ENCODE measurements at places on chromosomes 13 and 19. TPM values are rescaled to one million over a fixed set of nuclear protein-coding genes. Genes with fewer than 3 reads are reported as not detected.

DNA sequence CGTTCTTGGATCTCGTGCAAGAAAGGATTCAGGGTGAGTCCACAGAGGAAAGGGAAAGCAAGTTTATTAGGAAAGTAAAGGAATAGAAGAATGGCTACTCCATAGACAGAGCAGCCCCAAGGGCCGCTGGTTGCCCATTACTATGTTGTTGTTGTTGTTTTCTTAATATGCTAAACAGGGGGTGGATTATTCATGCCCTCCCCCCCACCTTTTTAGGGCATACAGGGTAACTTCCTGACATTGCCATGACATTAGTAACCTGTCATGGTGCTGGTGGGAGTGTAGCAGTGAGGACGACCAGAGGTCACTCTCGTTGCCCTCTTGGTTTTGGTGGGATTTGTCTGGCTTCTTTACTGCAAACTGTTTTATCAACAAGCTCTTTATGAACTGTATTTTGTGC is 29.1 kb upstream of the PCDH9 start:
- H3K27ac ChIP-seq, result no peak overlapping the region
- no peak for DNase-seq
- H3K4me1 ChIP-seq, result no peaks in the 10 kb centered on the region
- no peak overlapping the region for H3K4me3 ChIP-seq
- H3K27me3 ChIP-seq, result no peaks in the 10 kb centered on the region
- no peaks in the 10 kb centered on the region for H3K36me3 ChIP-seq

The TMEM150B gene
- 3.1 TPM for total RNA-seq

DNA sequence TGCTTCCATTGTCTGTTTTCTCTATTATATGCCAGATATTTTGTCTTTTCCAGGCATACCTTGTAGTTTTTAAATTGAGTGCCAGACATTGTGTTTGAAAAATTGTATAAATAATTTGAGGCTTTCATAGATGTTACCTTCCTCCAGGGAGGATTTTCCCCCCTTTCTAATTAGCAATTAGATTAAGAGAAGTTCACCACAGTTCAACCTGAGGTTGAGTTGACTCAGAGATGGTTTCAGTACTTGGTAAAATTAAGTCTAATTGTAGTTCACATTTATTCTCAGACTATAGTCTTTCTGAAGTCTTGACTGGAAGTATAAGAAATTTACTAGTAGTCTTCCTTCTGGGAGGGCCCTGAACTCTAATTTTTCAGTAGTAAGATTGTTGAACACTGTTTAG is 104.1 kb upstream of the SCEL start:
- no peak overlapping the region for H3K4me3 ChIP-seq
- no peak for DNase-seq
- H3K4me1 ChIP-seq, result no peaks in the 10 kb centered on the region
- no peaks in the 10 kb centered on the region for H3K36me3 ChIP-seq
- no peaks in the 10 kb centered on the region for H3K27me3 ChIP-seq

DNA sequence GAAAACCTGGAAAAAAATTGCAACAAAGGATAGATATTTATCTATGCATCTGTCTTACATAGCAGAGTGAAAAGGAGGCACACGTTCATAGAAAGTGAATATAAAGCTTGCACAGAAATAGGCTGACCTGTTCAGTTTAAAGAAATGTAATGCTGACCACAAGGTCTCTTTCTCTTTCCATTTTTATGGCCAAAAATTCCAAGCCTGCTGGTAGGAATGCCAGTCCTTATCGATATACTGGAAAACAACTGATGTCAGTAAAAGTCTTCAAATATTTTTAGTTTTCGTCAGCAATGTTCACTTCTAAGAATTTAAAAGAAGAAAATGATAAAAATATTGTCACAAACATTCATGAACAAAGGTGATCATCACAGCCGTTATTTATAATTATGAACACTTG is 59.0 kb upstream of the MCF2L start:
- no peaks in the 10 kb centered on the region for H3K27me3 ChIP-seq
- no peaks in the 10 kb centered on the region for H3K36me3 ChIP-seq
- no peak overlapping the region for H3K4me3 ChIP-seq

The MAST1 gene
- total RNA-seq, result not detected

- no peaks in the 10 kb centered on the region for H3K27me3 ChIP-seq
- H3K27ac ChIP-seq, result peak overlapping the region; percentile 93
- DNase-seq, result no peak
- H3K4me1 ChIP-seq, result no peaks in the 10 kb centered on the region
- H3K4me3 ChIP-seq, result peak overlapping the region; percentile 96
Measured at GRCh38 chr19:31348481-31349159, 616 bp downstream of the TSHZ3 start.

The LIG1 gene
- 6.1 TPM for total RNA-seq

GRCh38 chr13:105598529-105598928 is 936.9 kb downstream of the EFNB2 start:
- H3K4me3 ChIP-seq, result no peak overlapping the region
- H3K36me3 ChIP-seq, result no peaks in the 10 kb centered on the region
- H3K4me1 ChIP-seq, result no peaks in the 10 kb centered on the region
- H3K27me3 ChIP-seq, result no peaks in the 10 kb centered on the region
- no peak for DNase-seq

The CDX2 gene
- total RNA-seq, result 0.33 TPM

DNA sequence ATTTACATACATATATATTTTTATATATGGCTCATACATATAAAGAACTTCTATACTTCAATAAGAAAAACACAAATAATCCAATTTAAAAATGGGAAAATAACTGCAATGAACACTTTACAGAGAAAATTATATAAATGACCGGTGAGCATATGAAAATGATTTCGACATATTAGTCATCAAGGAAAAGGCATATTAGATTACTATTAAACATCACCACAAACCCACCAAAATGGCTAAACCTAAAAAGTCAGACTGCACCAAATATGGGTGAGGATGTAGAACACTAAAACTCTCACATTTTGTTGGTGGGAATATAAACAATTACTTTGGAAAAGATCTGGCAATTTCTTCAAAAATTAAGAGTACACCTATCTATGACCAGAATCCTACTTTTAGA is 316.2 kb downstream of the ENOX1 start:
- H3K36me3 ChIP-seq, result no peaks in the 10 kb centered on the region
- no peak overlapping the region for H3K27ac ChIP-seq
- H3K4me1 ChIP-seq, result no peaks in the 10 kb centered on the region

DNA sequence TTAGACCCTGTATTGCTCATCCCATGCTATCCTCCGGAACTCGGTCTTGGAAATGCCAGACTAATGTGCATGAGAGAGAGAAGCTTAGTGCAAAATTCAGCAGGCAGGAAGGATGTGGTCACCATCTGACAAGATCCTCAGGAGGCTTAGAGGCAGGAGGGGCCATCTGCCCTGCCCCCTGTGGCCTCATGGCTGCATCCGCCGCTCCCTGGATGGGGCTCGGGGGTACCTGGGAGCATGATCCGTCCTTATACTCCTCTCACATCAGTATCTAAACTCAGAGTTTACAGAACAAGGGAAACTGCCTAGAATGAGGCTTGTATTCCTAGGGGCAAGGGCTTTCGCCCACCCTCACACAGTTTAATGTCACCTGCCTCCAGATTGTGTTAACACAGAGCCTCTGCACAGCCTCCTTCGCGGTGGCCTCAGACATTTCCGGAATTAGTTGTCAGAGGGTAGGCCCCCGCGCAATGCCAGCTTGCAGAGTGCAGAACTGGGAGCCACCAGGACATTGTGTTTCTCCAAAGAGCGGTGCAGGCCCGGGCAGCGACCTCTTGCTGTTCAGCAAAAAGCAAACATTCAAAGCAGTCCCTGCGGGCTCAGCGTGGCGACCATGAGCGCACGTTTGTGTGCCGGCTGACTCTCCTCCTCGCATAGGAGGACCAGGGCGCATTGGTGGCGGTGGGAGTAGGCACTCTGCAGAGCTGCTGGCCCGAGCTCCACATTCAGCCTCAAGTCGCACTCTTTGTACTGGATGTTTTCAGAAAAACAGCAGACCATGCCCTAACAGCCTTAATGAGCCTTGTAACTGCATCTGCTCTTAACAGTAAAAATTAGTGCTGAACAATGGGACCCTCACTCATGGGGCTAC is 39.1 kb downstream of the GPR12 start:
- peaks cover 3% of the 10 kb centered on the region for H3K27me3 ChIP-seq
- no peak overlapping the region for H3K27ac ChIP-seq
- DNase-seq, result no peak

DNA sequence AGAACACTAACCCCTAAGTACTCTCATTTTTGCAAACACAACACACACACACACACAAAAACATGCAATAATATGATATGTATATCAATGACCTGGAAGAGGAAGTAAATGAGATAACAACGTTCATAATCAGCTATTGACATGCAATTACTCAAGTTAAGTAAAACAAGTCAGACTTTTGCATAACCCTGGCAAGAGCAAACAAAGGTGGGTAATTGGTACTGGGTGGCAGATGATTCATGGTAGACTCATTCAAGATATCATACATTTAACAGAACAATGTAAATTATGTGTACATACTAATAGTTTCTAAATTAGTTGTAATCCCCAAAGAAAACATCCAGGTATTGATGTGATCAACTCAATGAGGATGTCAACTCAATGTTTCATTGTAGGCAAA is 508.8 kb downstream of the DACH1 start:
- no peak overlapping the region for H3K27ac ChIP-seq
- no peak for DNase-seq
- H3K27me3 ChIP-seq, result no peaks in the 10 kb centered on the region
- H3K4me1 ChIP-seq, result no peaks in the 10 kb centered on the region
- H3K4me3 ChIP-seq, result no peak overlapping the region

DNA sequence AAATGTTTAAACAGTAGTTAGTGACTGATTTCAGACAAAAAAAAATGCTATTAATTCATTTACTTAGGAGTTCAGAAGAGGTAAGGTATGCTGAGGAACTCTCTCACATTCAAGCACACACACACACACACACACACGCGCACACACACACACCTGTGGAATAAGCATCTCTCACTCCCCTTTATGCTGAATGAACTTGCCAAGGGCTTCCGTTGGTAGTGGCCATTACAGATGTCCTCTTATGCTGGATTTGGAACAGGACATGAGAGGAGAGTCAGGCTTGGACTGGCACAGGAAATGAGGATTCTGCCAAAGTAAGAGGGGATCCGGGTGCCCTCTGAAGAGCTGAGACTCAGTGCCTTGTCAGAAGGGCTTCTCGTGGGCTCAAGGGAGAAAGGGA is 463.4 kb upstream of the MIR17HG start:
- DNase-seq, result no peak
- H3K4me3 ChIP-seq, result no peak overlapping the region
- H3K4me1 ChIP-seq, result no peaks in the 10 kb centered on the region
- no peaks in the 10 kb centered on the region for H3K36me3 ChIP-seq
- H3K27ac ChIP-seq, result no peak overlapping the region

- no peaks in the 10 kb centered on the region for H3K4me1 ChIP-seq
- H3K27me3 ChIP-seq, result no peaks in the 10 kb centered on the region
- no peak overlapping the region for H3K27ac ChIP-seq
- no peak for DNase-seq
Measured at GRCh38 chr19:32498648-32499200, 82.3 kb upstream of the PDCD5 start.

The COL4A2 gene
- 107 TPM for total RNA-seq

The RGCC gene
- total RNA-seq, result 91.8 TPM

DNA sequence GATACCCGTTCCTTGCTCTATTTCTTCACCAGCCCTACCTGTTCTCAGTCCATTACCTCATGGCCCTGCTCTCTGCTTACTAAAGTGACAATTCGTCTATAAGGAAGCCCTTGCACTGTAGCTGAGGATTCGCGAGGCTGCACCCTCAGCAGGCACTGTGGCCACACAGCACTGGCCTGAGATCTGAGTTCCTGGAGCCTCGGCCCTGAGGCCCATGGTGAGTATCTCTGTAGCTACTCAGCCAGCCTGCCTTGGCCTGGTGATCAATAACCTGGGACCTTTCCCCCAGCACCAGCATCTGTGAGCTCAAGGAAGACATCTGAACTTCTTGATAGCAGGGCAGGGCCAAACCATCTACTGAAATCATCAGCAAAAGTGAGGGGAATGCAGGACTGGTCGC is 90.7 kb downstream of the RGCC start:
- peak overlapping the region; percentile 31 for H3K27ac ChIP-seq
- DNase-seq, result no peak
- H3K4me3 ChIP-seq, result no peak overlapping the region
- no peaks in the 10 kb centered on the region for H3K4me1 ChIP-seq
- H3K36me3 ChIP-seq, result no peaks in the 10 kb centered on the region

GRCh38 chr13:51231456-51231855 is 9.3 kb downstream of the FAM124A start:
- H3K4me1 ChIP-seq, result no peaks in the 10 kb centered on the region
- no peak for DNase-seq
- no peaks in the 10 kb centered on the region for H3K27me3 ChIP-seq
- H3K4me3 ChIP-seq, result no peak overlapping the region

DNA sequence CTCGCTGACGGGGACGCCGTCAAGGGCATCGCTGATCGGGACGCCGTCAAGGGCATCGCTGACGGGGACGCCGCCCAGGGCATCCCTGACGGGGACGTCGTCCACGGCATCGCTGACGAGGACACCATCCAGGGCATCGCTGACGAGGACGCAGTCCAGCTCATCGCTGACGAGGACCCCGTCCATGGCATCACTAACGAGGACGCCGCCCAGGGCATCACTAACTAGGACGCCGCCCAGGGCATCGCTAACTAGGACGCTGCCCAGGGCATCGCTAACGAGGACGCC is 945.2 kb downstream of the TUBA3C start:
- no peak overlapping the region for H3K4me3 ChIP-seq
- H3K27me3 ChIP-seq, result no peaks in the 10 kb centered on the region
- no peaks in the 10 kb centered on the region for H3K36me3 ChIP-seq
- H3K27ac ChIP-seq, result no peak overlapping the region
- no peak for DNase-seq
- no peaks in the 10 kb centered on the region for H3K4me1 ChIP-seq

The FOXA3 gene
- total RNA-seq, result not detected

DNA sequence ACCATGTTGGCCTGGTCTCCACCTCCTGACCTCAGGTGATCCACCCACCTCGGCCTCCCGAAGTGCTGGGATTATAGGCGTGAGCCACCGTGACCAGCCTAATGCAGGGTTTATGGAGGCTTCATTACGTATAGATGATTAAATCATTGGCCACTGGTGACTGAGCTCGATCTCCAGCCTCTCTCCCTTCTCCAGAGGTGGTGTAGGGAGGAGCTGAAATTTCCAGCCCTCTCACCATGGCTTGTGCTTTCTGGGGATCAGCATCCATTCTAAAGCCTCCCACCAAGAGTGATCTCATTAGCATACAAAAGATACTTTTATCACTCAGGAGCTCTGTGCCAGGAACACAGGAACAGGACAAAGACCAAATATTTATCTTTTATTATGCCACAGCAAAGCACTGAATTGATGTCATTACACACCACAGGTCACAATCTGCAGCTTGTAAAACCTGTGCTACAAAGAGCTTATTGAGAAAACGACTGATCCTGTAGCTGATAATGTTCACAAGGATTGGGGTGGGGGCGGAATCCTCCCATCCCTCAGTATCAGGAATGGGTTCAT is 32.4 kb downstream of the RHPN2 start:
- no peak overlapping the region for H3K4me3 ChIP-seq
- no peaks in the 10 kb centered on the region for H3K36me3 ChIP-seq
- no peak overlapping the region for H3K27ac ChIP-seq
- H3K4me1 ChIP-seq, result no peaks in the 10 kb centered on the region
- H3K27me3 ChIP-seq, result no peaks in the 10 kb centered on the region

The ZNF493 gene
- total RNA-seq, result 72.2 TPM

The TUBB4A gene
- total RNA-seq, result 0.48 TPM

- no peak overlapping the region for H3K27ac ChIP-seq
- DNase-seq, result no peak
- no peaks in the 10 kb centered on the region for H3K4me1 ChIP-seq
- H3K4me3 ChIP-seq, result no peak overlapping the region
- no peaks in the 10 kb centered on the region for H3K36me3 ChIP-seq
- H3K27me3 ChIP-seq, result no peaks in the 10 kb centered on the region
Measured at GRCh38 chr13:88068975-88069374, 397.8 kb downstream of the SLITRK5 start.
